Gastroesophageal sphincter (tissue), 4 donors: ENCODE measurements at places on chromosomes 7 and 10. TPM values are rescaled to one million over a fixed set of nuclear protein-coding genes. Genes with fewer than 3 reads are reported as not detected.
A peak's percentile ranks its signal among the peaks of the same experiment; 100 is the strongest.

The SAP25 gene
- total RNA-seq = 5.6 TPM

The PDE6C gene
- not detected for total RNA-seq

The CTAGE4 gene
- 1.7 TPM for total RNA-seq

DNA sequence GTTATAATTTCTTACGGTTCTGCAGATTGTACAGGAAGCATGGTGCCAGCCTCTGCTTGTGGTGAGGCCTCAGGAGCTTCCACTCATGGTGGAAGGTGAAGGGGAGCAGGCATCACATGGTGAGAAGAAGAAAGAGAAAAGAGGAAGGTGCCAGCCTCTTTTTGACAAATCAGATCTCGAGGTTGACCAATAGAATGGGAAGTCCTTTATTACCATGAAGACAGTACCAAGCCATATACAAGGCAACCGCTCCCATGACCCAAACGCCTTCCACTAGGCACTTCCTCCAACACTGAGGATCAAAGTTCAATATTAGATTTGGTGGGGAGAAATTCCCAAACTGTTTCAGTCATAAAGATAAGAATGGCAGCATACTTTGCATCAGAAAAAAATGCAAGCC is 502.8 kb downstream of the GLRX3 start:
- no peak for ATAC-seq

GRCh38 chr10:28738200-28738599 is 60.9 kb downstream of the BAMBI start:
- no peak for ATAC-seq

- ATAC-seq = no peak
Observed at GRCh38 chr7:80647436-80647835, 9.0 kb downstream of the CD36 start.

DNA sequence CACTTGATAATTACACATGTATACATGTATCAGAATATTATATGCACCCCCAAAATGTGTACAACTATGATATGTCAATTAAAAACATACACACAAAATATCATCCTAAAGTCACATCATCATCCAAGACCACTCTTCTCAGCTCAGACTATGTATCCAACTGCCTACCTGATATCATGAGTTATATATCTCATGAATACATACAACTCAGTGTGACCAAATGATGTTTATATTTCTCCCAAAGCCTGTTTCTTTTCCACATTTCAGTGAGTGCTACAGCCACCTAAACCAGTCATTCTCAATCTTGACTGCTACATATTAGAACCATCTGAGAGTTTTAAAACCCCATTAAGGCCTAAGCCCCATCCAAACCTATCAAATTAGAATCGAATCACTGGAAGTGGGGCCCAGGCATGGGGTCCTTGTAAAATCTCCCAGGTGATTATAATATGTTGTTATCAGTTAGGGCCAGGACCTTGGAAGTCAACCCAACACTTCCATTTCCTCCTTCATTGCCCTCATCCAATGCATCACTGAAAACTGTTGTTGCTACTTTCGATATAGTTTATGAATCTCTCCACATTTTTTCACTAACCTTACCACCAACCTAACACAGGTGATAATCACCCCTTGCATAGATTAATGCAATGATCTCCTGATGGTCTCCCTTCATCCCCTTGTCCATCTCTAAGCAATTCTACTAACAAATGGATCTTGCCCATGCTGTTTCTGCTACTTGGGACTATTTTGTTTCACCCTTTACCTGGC is 53.8 kb upstream of the ITGB8 start:
- ATAC-seq = no peak

GRCh38 chr7:5143935-5144903 is 45.8 kb upstream of the WIPI2 start:
- ATAC-seq = peak; percentile 13

DNA sequence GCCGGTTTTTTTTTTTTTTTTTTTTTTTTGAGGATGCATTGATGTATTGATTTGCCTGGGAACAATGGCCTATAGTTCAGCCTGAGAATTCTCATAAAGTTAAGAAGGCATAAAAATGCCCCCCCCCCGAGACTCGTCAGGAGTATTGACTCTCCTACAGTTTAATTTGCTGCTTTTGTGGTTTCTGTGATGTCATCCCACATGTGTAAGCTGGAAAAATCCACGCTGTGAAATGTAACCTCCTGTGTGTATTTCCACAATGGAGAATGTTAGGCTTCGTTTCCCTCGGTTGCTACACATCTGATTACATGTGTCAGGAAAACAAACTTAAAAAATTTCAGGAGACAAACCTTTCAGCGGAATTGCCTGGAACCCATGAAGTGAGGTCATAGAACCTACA is 117.9 kb downstream of the FANK1 start:
- no peak for ATAC-seq

DNA sequence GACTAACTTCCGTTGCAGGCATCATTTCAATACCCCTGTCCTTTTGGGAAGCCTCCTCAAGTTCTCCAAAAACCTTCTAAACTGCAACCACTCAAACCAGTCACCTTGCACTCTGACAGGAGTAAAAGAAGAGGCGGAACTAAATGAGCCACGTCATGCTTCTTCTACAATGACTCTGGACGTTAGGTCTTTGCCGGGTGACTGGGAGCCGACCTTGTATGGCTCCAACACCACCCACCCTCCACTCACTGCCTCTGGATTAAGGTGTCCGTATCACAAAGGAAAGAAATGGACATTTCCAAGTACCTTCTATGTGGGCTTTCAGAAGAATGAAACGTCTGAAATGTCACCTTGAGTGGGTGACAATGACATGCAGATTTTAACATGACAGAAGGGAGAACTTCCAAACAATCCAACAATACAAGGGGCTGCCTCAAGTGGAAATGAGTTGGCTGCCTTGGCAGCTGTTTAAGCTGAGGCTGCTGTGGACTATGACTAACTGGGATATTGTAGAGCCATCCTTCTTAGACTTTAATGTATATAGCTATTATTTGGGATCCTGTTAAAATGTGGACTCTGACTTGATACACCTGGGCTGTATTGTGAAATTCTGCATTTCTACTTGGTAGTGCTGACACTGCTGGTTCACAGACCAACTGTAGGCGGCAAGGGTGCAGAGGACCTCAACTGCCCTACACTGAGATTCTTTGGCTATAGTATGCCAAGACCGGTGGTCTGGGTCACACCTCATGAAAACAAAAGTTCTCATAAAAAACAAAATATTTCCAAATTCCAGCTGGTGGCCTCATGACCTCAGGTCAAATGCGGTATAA is 33.8 kb upstream of the PDLIM1 start:
- ATAC-seq = no peak

- ATAC-seq = no peak
Observed at GRCh38 chr7:83429493-83429892, 219.4 kb downstream of the SEMA3E start.

GRCh38 chr10:74033702-74034101 is 35.8 kb downstream of the VCL start:
- ATAC-seq = no peak

- ATAC-seq = peak; percentile 61
Observed at GRCh38 chr10:102119417-102120141, 589 bp downstream of the LDB1 start.
